ENCODE measurements at places on chromosomes 3 and 15.

- DNase-seq: no peak
Observed at GRCh38 chr3:153061938-153062528, 100.0 kb upstream of the RAP2B start.

DNA sequence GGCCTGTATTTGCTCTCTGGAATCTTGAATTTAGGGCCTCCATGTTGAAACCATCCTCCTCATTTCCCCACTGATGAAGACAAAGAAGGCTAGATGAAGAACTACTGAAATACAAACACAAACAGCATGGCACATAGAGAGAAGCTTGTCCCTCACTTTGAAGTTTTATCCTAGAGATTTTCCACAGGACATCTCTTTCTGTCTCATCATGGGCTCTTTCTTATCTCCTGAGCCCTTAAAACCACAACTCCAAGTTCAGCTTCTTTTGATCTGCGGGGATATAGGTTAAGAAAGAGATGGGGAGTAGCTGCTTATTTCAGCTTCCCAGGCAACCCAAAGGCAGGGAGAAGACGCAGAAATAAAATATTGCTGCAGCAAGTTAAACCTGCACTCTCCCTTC, 213.1 kb upstream of the LRIG1 start:
- DNase-seq: no peak

- no peak for DNase-seq
Observed at GRCh38 chr3:73680391-73681095, 55.8 kb upstream of the PDZRN3 start.

DNA sequence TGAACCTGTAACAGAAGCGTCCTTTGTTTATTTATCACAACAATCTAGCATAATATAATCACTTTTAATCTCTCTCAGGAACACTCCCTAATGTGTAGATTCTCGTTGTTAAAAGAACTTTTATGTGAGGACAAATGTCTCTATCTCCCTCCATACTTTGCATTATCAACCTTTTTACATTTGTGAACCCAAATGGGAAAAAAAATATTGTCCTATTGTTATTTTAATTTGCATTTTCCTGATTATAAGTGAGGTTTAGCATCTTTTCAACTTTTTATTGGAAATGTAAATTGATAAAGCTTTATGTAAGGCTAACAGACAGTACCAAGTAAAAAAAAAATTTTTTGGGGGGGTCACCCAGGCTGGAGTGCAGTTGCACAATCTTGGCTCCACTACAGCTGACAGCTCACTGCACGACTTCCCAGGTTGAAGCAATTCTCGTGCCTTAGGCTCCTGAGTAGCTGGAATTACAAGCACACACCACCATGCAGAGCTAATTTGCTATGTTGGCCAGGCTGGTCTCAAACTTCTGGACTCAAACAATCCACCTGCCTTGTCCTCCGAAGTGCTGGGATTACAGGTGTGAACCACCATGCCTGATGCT, 33.0 kb upstream of the DENND4A start:
- DNase-seq: peak; percentile 74

- DNase-seq: no peak
Observed at GRCh38 chr3:38519000-38519399, 22.9 kb downstream of the EXOG start.

- DNase-seq: no peak
Observed at GRCh38 chr3:179288845-179289244, 34.0 kb upstream of the ZNF639 start.

- DNase-seq: no peak
Observed at GRCh38 chr3:24378313-24378712, 116.3 kb downstream of the THRB start.

DNA sequence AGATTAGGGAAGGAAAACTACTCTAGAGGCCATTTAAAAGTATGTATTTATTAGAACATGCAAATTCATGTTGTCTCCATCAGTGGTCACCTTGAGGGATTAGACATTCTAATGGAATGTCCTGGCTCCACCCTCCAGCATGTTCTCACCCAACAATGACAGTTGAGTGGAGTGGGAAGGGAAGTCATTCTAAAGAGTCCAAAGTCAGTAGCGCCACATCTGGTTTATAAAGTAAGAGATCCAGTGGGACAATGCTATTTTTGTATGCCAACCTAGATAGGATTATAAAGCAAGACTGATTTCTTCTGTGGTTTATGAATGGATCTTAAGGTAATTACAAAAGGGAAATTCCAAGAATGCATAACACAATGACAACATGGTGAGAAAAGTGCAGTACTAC, 33.3 kb downstream of the SLC24A1 start:
- DNase-seq: peak; percentile 69

DNA sequence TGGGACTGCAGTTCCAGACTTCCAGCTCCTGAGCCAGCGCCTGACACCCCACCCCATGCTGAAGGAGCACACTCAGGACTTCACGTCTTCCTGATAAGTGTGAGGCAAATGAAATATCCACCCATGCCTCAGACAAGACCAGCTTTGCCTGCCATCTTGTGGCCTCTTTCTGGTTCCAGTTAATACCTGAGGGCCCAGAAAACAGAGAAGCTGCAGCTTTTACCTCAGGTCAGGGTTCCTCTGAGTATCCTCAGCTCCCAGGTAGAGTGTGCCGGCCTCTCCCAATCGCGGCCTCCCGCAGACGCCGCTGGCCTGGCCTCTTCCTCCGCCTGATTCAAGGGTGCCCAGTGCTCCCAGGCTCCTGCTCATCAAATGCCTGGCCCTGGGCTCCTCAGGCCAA, 5.1 kb upstream of the KLHL6 start:
- DNase-seq: peak; percentile 47

GRCh38 chr15:100934166-100934565, 15.0 kb downstream of the LRRK1 start:
- no peak for DNase-seq

- DNase-seq: no peak
Observed at GRCh38 chr15:79294075-79294474, 11.6 kb downstream of the ANKRD34C start.

DNA sequence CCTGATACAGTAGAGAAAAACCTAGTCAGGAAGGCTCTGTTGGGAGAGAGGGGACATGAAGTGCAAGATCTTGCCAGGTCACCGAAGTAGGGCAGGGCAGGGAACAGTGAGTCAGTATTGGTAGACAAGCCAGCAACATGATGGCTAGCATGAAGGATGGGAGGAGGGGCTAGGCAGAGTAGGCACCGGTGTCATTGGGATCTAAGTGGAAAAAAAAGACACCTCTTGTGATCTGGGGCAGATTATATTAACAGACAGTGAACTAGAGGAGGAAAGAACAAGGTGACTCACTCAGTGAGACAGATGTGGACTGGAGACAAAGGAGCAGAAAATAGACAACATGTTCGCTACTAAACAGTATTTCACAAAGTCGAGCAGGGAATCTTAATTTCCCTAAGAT, 149.2 kb upstream of the SLC24A5 start:
- no peak for DNase-seq

DNA sequence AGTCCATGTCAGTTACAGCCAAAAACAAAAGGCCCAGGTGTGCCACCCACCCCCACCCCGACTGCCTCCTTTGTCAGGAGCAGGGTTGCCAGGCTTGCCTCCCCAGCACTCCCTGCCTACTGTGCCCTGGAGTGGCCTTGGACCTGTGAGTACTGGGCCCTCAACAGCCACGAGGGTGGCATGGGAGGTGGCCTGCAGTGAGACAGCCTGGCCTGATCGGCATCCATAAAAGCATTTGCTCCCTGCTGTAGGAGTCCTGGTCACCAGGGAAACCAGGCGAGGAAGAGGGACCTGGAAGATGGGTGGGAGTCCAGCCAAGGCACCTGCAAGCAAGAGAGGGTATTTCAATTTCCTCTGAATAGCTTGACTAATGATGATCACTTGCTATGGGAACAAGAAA, 56.4 kb upstream of the KCNMB2 start:
- DNase-seq: no peak

GRCh38 chr15:48285329-48286214, 45.7 kb upstream of the DUT start:
- peak; percentile 87 for DNase-seq

- no peak for DNase-seq
Observed at GRCh38 chr3:49454898-49455681, 15.0 kb upstream of the DAG1 start.

DNA sequence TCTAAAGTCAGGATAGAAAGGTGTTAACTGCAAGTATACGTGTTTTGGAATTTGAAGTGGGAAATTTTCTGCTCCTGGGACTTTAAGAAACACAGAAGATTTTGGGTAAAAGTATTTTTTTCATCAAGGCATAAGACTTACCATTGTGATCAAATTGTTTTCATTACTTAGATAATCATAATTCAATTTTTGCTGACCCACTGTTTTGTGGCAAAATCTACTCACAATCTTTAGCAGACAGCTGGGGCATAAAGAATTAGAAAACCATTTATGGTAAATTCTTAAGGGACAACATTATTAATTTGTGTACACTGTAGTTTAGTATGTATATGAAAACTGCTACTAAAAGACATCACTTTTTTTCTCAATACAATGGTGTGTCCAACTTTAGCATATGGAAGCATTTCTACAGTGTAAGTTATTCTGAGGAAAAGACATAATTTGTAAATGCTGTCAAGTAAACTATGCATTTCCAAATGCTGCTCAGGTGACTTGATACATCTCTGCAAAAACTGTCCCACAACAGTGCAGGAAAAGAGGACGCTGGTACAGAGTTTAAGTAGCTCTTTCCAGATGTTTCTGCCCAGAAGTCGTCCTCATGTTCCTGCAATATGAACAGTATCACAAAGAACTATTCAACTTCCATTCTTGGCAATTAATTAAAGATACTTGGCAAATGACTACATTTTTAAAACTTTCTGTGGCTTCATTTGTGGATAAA, 52.3 kb downstream of the THSD4 start:
- no peak for DNase-seq

- peak; percentile 63 for DNase-seq
Observed at GRCh38 chr15:74723754-74724334, 1.5 kb downstream of the CYP1A1 start.

- no peak for DNase-seq
Observed at GRCh38 chr15:69288531-69289341, 10.0 kb upstream of the PAQR5 start.

- no peak for DNase-seq
Observed at GRCh38 chr3:66396161-66396760, 104.6 kb downstream of the LRIG1 start.
